Hepatocyte (in vitro differentiated cells): ENCODE measurements at places on chromosomes 3 and 15. TPM values are rescaled to one million over a fixed set of nuclear protein-coding genes. Genes with fewer than 3 reads are reported as not detected.

Gene SYNPR
- 0.37 and 0.52 TPM in 2 replicates for total RNA-seq

Gene ACAN
- 0.16 and 0.20 TPM in 2 replicates for total RNA-seq

Gene ZBTB20
- 20.5 and 28.0 TPM in 2 replicates for total RNA-seq

Gene SLC9A9
- total RNA-seq: 5.0 and 6.8 TPM in 2 replicates

Gene TLE3
- 18.0 and 45.9 TPM in 2 replicates for total RNA-seq

Gene TGM4
- 0.43 TPM in 1 of 2 replicates, not detected in the other for total RNA-seq

Gene RTP1
- not detected in 2 replicates for total RNA-seq

Gene NPRL2
- total RNA-seq: 22.3 and 23.5 TPM in 2 replicates

Gene MITF
- total RNA-seq: 7.1 and 7.7 TPM in 2 replicates

Gene CLDN18
- total RNA-seq: 73.0 and 91.5 TPM in 2 replicates

Gene RNU5B-1
- not detected in 2 replicates for total RNA-seq

Gene C3orf20
- total RNA-seq: 0.07 TPM in 1 of 2 replicates, not detected in the other

Gene DPH3
- 36.9 and 45.1 TPM in 2 replicates for total RNA-seq

Gene CPNE9
- total RNA-seq: not detected in 2 replicates

Gene CD86
- 0.56 TPM in 1 of 2 replicates, not detected in the other for total RNA-seq

Gene CLSTN2
- total RNA-seq: 19.7 and 27.0 TPM in 2 replicates

Gene ASB14
- total RNA-seq: not detected in 2 replicates

Gene AMT
- total RNA-seq: 19.0 and 26.5 TPM in 2 replicates

Gene ACY1
- total RNA-seq: 114 and 164 TPM in 2 replicates

Gene CELSR3
- 1.6 and 1.8 TPM in 2 replicates for total RNA-seq

Gene OR4F15
- not detected in 2 replicates for total RNA-seq

Gene ATXN7
- 14.1 and 14.4 TPM in 2 replicates for total RNA-seq

Gene GRK7
- 0.07 TPM in 1 of 2 replicates, not detected in the other for total RNA-seq

Gene CCDC33
- total RNA-seq: 0.32 and 0.63 TPM in 2 replicates

Gene CPN2
- 3.3 and 3.5 TPM in 2 replicates for total RNA-seq
